IPS-NIHi11 (cell line): ENCODE measurements at places on chromosomes 5 and 9.

GRCh38 chr9:37449862-37450632, 15.2 kb downstream of the ZBTB5 start:
- no peak for DNase-seq

GRCh38 chr5:89308606-89309040, 425.6 kb upstream of the MEF2C start:
- no peak for DNase-seq

DNA sequence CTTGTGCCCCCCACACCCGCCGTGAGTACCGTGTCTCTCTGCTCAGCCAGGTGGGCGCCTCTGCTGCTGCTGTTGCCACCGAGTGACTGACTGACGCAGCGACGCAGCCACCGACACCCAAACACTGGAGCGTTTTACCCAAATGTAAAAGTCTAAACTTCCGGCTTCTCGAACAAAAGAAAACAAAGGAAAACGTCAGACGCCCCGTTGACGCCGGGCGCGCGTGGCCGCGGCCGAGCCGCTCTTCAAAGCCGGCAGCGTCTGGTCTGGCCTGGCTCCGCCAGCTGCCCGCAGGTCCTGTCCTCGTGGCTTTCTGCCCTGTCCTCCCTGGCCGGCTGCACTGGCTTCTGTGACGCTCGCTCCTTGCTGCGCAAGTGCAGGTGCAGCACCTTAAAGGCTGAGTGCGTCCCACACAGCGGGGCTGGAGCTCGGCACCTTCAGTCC, 41.4 kb upstream of the CLPTM1L start:
- DNase-seq = peak; percentile 85

GRCh38 chr9:134049772-134050588, 17.8 kb downstream of the BRD3 start:
- peak; percentile 15 for DNase-seq

DNA sequence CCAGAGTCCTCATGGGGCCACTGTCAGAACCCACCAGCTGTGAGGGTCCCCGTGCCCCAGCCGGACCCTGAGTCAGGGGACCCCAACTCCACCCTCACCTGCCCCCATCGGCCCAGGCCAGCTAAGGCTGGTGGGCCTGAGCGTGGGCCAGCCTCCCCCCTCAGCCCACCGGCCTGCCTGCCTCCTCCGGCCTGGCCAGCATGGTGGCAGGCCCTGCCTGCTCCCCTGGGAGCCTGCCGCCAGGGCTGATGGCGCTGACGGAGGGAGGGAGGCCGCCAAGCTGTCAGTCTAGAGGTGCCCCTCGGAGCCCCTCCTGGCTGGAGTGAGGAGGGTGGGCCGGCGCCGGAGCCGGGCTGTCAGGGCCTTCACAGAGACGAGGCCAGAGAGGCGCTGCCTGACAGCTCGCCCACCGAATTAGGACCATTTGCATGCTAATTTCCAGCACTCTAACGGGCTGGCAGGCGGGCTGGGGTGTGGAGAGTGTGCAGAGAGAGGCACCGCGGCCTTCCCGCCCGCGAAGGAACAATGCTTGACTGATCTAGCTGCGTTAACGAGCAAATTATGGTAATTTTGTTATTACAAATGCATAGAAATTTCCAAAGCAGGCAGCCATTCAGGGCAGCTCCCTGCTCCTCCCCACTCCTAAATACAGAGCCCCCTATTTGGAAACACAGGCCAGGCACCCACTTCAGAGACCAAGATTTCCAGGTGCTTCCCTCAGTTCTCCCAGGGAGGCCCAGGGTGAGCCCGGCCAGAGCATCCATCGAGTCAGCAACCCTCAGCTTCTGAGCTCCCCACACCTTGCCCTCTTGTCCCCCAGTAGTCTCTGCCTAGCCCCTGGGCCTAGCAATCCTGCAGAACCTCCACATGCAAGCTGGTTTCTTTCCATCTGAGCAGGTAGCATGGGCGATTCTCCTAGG, 169.3 kb downstream of the PAX5 start:
- DNase-seq = peak; percentile 68

DNA sequence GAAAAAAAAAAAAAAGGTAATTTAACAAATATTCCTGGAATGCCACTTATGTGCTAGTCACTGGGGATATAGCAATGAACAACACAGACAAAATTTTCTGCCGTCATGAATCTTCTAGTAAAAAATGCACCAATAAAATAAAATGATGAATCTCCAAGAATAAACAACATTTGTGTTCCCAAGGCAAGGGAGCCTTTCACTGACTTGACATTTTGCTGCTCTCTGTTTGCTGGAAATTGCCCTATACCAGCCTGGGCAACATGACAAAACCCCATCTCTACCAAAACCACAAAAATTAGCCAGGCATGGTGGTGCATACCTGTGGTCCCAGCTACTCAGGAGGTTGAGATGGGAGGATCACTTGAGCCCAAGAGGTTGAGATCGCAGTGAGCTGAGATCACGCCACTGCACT, 64.5 kb upstream of the ERBIN start:
- no peak for DNase-seq

GRCh38 chr5:160539431-160539830, 117.8 kb downstream of the PTTG1 start:
- no peak for DNase-seq
